ENCODE measurements at places on chromosomes 2 and 18.

- DNase-seq, result no peak
Measured at GRCh38 chr18:37443325-37444055, 122.1 kb downstream of the CELF4 start.

DNA sequence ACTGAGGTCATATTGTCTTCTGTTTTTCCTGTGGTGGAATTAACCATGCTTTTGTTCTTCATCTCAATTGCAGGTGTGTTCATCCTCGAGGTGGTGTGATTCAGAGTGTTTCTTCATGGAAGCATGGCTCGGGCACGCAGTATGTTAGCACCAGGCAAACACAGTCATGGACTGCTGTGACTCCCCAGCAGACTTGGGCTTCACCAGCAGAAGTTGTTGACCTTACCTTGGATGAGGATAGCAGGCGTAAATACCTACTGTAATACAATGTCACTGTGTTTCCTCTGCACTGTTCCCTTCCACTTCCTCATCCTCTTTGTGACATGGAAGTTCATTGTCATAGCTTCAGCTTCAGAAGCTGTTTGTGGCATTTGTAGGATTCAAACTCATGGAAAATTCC lies 158.7 kb downstream of the HAUS1 start:
- DNase-seq, result no peak

GRCh38 chr18:48292782-48293424 lies 116.3 kb downstream of the ZBTB7C start:
- no peak for DNase-seq

DNA sequence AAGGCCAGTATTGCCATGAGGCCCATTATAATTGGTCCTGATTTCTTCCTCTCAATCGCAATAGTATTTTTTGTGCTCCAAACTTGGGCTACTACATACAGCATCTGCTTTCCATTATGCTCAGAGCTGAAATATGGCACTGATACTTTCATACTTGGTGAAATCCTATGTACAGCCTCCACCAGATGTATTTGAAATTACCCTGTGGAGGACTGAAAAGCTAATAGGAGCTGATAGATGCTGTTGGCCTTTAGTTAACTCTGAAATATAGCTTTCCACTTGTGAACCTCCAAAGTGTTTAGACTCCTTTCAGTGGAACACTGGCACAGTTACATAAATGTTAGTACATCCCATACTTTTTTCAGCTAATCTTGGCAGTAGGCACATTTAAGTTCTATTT lies 205.7 kb downstream of the NEDD4L start:
- DNase-seq, result no peak

- no peak for DNase-seq
Measured at GRCh38 chr2:22279541-22279940, 1105.4 kb upstream of the KLHL29 start.

GRCh38 chr2:219291394-219291793 lies 12.2 kb downstream of the DNAJB2 start:
- DNase-seq, result no peak

DNA sequence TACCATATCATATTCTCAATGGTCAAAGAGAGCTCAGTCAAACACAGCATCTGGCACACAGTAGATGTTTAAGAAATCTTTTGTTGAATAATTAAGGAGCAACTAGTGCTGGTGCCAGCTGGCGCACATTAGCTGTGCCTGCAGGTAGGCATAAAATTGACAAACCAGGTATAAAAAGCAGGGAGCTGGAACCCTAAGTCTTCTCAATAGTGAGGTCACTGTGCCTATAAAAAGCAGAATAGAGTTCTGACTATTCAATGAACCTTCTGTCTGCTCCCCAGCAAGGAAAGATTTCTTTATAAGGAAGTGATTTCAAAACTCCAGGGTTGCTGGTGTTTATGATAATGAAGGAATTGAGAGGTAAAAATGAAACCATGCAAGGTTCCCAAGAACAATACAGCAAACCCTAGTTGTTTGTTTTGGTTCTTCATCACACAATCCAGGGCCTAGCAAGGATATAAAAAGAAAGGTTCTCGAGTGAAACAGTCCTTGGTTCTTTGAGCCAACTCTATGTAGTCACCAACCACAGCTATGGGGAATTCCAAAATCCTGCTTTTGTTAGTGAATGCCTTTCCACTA lies 76.1 kb downstream of the THADA start:
- DNase-seq, result no peak

All from OCI-LY7 (cell line).